ENCODE measurements at places on chromosomes 7 and 10.

GRCh38 chr7:3657206-3657605 is 356.2 kb downstream of the SDK1 start:
- DNase-seq, result no peak

DNA sequence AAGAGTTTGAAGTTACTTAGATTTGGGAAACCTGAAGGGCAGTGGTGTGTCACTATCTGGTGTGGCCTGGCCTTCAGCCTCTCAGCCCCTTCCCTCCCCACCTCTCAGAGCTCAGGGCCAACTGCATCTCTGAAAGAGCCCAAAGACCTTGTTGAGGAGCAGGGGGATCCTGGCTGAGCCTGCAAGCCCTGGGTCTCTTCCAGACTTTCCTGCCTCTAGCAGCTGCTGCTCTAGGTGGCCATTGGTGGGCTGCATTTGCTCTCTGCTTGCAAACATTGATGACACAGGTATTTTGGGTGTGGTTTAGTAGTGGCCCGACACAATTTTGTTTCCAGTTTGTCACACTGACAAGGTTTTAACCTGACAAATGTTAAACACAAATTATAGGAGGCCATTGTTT is 3.1 kb upstream of the UPP1 start:
- no peak for DNase-seq

- no peak for DNase-seq
Measured at GRCh38 chr7:15862016-15862780, 175.7 kb upstream of the MEOX2 start.

DNA sequence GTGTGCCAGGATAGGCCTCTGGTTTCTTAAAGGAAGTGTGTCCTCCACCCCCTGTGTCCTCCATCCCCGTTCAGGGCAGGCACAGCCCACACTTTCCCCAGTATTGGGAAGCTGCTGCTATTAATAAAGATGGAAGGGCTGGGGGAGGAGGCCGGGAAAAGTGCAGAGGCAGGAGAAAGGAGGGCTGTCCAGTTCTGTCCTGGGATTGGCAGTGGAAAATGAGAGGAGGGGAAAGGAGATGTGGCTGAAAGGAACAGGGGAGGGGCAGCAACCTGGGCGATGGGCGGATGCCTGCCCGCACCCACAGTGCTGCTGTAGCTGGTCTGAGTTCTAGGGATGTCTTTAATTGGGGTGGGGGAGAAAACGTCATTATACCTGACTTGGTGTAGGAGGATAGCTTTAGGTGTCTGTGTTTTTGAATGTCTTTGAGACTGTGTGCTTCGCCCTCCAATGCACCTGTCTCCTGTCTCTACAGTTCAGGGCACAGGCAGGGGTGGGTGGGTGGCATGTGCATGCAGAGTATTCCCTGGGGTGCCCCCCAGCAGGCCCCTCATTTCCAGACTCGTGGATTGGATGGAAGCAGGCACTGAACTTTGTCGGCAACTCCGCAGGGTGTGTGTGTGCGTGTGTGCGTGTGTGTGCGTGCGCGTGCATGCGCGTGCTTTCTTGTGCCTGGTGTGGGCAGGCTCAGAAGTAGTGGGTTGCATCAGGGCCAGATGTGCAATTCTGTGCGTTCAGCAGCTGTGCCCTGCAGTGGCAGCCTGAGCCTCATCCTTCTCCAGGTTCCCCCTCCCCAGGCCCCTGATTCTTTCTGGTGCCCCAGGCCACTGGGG is 2.5 kb downstream of the TRIM8 start:
- DNase-seq, result peak; percentile 48

DNA sequence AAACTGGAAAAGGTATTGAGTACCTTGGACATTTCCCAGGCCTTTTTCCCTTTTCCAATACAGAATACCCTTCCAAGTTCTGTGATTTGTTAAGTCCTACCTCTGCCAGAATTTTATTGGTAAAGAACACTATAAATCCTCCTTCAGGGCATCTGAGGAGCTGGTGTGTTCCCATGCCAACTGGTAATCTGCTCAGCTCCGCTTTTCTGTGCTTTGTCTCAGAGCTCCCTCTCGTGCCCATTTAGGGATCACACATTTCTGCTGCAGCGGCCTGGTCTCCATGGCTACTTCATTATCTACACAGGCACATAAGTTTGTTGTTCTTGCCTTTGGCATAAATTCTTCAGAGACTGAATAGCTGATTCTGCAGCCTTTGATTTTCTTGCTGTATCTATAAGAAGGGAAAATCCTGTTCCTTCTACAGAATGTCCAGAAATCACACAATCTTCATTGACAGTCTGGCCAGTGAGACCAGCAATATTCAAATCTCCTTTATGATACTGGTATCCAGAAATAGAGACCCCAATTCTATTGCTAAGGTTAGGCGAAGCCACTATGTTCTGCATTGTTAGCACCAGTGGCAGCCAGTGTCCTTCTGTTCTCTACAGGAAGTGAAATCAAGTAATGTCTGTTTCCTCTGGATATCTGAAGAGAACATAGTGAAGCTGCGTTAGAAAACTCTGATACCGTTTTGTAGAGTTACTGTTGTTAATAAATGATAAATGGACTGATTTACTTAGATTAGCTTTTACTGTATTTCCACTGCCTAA is 51.9 kb downstream of the DENND11 start:
- DNase-seq, result peak; percentile 79

DNA sequence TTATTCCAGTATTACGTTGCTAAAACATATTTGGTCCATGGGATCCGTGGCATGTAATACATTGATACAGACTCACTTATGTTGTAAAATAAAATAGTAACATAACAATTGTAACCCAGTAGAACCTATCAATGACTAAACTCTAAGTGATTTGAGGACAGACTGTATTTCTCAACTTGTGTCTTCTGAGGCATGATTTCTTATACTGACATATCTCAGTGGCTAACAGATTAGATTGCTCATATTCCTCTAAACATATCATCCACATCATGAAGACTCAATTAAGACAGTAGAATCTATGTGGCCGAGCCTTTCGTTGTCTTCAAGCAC is 72.3 kb downstream of the CREB5 start:
- DNase-seq, result no peak

DNA sequence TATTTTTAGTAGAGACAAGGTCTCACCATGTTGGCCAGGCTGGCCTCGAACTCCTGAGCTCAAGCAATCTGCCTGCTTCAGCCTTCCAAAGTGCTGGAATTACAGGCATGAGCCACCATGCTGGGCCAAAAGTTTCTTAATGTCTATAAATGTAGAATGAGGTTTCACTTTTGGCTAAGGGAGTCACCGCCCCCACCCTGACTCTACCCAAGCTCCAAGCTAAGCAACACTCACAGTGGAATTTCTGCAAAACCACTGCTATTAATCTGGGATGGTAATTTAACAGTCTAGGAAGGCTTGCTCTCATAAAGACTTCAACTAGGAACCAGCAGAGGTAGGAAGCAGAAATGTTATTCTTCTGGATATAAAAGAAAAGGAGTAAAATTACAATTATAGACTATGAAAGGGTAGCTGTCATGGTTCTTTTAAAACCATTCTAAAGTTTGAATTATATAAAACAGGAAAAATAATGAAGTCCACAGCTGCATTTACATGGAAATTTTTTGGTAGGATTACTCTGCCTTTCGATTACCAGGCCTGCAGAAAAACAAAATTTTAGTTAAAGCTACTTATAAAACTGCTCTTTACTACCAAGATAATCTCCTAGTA is 211.6 kb downstream of the SFMBT2 start:
- no peak for DNase-seq

- DNase-seq, result no peak
Measured at GRCh38 chr7:156257904-156258303, 382.7 kb upstream of the RNF32 start.

GRCh38 chr10:119025776-119026175 is 3.7 kb upstream of the NANOS1 start:
- no peak for DNase-seq

- DNase-seq, result peak; percentile 96
Measured at GRCh38 chr10:60480865-60481563, 91.3 kb upstream of the ANK3 start.

DNA sequence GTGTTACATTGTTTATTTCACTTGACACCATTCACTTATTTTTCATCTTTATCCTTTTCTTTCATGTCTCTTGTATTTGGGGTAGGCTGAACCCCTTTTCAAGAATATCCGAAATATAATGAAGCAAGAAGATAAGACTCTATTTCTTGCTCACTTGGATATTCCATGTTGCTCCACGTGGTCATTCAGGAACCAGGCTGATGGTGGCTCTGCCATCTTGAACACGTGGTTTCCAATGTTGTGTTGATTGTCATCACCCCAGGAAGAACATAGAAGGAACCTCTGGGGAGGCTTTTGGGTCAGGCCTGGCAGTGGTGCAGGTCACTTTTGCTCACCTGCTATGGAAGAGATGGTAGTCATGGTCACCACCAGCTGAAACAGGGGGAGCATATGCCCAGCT is 9.3 kb upstream of the GALNTL5 start:
- DNase-seq, result no peak

DNA sequence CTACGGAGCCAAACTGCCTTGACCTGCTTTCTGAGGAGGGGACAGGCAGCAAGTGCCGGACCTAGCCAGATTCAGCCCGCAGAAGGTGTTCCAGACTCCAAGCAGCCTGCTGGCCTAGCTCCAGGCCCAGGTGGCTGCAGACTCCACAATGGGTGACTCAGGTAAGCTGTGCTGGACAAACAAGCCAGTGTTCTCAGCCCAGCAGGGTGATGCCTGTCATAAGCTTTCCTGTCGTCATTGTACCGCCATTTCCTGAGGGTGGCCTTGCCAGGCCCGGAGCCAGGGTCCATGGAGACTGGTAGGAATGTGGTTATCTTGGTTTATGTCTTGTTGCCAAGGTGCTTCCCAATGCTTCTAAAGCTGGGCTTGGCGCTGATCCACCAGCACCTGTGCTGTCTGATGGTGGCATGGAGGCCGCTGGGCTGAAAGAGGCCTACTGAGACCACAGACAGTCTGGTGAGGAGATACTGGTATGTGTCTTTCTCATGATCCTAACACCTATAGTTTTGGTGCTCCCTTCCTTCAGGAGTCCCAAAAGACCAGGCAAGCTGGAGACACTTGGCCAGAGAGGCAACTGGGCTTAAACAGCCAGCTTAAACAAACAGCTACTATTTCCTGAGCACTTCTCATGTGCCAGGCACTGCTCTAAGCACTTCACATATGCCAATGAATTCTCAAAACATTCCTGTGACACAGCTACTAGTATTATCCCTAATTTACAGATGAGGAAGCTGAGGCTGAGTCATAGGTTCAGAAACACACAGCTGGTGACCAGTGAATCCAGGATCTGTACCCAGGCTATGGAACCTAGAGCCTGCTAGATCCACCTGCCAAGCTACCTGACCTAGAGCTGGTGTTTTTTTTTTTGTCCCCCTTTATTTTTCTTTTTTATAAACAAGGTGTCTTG is 42.0 kb downstream of the ZC3HC1 start:
- peak; percentile 93 for DNase-seq

DNA sequence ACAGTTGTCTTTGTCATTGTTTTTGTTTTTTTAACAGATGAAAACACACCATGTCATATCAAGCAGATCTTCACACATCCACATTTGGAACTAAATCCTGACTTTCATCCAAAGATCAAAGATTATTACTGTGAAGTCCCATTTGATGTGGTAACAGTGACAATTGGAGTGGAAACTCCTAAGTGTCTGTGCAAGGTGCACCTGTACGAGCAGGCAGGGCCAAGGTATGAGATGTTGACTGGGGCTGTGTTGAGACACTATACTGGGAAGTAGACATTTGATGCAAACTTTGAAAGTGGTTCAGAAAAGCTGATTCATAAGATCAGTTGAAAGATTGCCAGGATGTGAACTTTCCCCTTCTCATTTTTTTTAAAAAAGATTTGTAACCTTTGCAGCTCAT is 152.3 kb downstream of the CPED1 start:
- DNase-seq, result no peak

GRCh38 chr10:122204691-122205489 is 66.2 kb upstream of the BTBD16 start:
- no peak for DNase-seq

DNA sequence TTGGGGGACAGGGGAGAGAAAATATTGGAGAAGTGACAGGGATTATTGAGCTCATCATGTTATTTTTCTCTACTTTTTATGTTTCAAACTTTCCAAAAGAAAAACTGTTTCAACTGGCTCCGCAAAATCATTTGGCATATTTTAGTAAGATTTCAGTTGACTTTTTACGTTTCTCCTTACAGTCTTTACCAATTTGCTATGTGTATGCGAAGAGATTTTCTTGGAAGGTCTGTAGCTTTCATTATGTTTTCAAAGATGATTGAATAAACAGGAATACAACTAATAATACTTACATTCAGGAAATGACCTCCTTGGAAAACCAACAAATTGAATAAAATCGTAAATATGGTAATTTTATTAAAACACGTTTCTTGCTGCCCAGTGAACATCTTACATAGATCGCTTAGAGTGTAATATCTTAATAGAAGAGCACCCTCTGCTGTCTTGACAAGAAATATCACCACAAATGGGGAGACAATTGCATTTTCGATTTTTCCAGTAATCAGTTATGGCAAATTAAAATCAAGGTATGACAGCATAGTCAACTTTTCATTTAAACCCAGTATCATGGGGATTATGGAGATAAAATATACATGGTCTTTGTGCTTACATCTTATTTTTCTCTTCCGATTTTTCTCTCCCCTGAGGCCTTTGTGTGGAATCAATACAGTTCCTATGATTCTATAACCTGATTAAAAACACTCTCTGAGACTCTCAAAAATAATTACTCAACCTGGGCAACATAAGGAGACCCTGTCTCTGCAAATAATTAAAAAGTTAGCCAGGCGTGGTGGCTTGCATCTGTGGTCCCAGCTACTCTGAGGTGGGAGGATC is 43.1 kb downstream of the MBL2 start:
- peak; percentile 46 for DNase-seq

DNA sequence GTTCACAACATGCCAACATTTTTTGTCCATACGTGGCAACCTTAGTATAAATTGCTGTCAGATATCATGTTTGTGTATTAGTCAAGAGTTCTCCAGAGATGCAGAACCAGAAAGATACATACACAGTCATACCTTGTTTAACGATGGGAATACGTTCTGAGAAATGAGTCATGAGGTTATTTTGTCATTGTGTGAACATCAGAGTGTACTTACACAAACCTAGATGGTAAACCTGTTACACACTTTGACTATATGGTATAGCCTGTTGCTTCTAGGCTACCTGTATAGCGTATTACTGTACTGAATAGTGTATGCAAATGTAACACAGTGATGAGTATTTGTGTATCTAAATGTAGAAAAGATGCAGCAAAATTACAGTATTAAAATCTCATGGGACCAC is 22.3 kb downstream of the ZNF518A start:
- DNase-seq, result peak; percentile 52

DNA sequence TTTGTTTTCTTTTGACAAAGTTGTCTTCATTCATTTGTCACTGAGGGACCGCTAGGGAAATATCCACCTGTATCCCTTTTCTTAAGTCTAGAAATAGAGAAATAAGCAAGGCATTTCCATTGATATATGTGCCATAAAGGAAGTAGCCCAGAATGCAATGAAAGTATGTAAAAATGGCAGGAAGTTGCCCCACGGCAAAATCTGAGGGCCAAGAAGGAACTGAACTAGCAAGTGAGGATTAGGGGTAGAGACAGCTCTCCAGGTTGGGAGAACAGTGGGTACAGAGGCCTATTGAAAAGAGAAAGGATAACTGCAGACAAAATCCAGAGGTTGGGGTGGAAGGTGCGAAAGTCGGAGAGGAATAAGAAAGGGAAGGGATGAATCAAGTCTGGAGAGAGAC is 56.6 kb upstream of the TOMM7 start:
- DNase-seq, result no peak

Measured in epithelial cell of esophagus (primary cell).